ENCODE measurements at places on chromosomes 1 and 21. TPM values are rescaled to one million over a fixed set of nuclear protein-coding genes. Genes with fewer than 3 reads are reported as not detected.

The MAP1LC3C gene
- total RNA-seq, result 38.4 TPM

The DAB1 gene
- total RNA-seq, result not detected

The THEM5 gene
- not detected for total RNA-seq

DNA sequence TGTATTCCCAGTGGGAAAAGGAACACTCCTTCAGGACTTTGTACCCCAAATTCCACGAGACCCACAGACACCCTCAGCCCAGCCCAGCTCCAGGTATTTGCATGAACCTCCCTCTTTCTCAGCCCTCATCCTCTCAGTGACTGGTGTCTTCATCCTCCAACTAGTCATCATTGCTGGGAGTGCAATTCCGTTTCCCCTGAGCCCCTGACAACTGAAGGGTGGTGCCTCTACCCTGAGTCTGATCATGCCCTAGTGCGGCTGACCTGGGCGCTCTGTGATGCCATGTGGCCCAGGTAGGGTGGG is 3.8 kb upstream of the ZNF692 start:
- DNase-seq, result no peak

- DNase-seq, result peak; percentile 84
Observed at GRCh38 chr21:39675993-39676661, 63.4 kb downstream of the B3GALT5 start.
